ENCODE measurements at places on chromosomes 6 and 20.

- DNase-seq: no peak
These were observed 360.7 kb upstream of the ZFP64 start for GRCh38 chr20:52552181-52552872.

DNA sequence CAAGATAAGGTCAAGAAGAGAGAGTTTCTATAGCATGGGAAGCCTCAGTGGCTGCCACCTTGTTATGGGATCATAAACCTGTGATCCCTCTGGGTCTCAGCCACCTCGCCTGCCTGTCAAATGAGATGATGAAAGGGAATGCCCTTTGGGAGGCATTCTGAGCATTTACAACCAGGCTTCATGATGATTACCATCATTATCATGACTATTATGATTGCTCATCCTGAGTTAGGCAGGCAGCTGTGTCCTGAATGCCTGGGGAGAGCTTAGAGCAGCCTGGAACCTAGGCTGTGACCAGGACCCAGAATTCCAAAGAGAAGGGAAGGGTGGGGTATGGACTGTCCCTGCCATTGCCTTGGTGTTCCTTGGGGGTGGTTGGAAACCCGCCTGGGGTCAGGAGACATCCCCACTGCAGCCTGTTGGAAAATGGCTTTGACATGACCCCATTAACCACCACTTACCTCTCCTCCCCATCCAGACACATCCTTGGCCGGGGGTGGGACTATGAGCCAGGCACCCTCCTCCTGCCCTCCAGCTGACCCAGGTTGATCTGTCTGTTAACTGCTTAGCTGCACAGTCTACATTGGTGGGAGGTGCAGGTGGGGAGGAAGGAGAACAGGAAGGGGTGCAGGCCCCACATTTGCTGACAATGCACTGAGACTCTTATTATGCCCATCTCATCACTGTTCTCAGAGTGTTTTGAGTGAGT is 51.9 kb downstream of the LRFN2 start:
- DNase-seq: no peak

DNA sequence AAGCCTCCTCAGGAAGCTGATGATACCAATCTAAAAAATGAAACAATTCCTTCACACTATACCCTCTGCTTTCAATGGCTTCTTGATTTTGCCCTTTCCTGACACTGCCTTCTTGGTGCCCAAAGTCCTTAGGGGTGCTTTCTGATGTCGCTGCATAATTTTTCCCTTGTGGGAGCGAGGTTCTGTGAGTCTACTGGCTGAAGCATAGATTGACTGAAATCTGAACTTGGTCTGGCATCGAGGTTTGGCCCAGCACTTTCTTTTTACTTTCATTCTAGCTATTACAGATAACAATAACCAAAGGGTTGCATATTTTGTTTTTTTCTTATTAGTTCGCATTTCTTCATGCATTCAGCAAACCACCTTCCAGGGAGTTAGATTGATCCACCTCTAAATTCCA is 65.8 kb downstream of the E2F3 start:
- DNase-seq: no peak

DNA sequence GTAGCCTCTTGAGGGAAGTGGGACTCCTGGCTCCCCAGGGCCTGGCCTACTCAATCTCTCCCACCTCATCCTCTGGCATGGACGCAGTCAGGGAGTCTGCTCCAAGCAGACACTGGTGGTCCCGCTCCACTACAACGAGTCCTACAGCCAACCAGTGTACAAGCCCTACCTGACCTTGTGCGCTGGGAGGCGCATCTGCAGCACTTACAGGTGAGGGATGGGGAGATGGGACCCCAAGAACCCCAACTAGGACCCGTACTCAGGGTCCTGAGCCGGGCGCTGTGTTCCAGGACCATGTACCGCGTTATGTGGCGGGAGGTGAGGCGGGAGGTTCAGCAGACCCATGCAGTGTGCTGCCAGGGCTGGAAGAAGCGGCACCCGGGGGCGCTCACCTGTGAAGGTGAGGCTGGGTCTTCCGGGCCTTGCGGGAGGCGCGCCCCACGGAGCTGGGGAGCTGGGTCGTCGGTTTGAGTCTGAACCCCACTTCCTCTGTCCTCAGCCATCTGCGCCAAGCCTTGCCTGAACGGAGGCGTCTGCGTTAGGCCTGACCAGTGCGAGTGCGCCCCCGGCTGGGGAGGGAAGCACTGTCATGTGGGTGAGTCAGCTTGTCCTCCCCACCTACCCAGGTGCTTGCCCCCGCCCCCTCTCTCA is 2.1 kb downstream of the EGFL8 start:
- DNase-seq: no peak

DNA sequence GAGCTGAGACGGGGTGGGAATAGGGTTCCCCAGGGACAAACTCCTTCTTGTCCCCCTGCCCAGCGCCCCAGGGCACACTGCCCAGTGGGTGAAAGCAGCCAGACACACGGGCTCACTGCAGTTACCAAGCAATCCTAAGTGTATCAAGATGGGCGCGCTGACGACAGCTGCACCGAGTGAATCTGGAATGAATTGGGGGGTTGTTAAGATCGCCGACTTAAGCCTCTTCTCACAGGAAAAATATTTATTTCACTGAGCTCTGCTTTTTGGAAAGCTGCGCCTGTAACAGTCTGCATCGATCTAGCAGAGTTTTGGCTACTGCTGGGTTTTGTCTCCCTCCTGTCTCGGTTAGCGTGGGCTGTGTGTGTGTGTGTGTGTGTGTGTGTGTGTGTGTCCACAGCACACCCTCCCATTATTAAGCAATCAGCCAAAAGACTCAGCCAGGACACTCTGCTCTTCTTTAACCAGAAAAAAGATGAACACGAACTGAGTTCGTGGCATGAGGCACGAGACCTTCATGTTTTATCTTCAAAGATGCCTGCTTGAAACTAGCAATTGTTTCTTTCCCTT is 35.9 kb downstream of the RIPOR3 start:
- no peak for DNase-seq

DNA sequence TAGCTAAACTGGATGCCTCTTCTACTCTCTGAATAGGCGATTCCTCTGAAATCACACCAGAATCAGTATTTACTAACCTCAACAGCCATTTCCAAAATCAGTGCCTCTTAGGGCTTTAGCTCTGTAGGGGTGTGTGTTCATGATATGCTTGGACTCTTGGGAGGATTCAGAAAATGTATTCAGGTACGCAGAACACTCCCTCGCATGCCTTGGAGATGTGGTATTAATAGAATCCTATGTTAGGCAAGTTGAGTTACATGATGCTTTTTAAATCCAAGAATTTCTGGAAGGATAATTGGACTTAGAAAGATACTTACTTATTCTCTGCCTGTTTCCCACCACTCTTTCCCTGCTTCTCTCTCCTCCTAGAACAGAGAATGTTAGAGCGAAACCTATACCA is 31.8 kb upstream of the PBOV1 start:
- DNase-seq: no peak

DNA sequence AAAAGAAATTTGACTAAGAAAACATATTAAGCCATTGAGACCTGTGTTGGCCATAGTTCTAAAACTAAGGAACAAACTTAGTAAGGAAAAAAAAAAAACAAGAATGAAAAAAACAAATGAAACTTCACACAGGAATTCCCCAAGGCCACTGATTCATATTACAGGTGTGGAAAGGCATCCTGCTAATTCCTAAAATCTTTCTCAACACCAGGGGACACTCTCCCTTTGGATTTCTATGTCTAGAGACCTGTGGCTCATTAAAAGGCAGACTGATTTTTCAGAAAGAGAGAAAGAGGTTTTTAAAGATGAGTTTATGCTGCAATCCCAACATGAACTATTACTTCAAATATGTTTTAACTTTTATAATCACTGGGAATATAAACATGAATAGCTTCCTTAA is at the start of gene OR12D1:
TSS of gene OR12D1 (plus strand) at position 341 of the 400 bp plus-strand sequence.
- DNase-seq: no peak

DNA sequence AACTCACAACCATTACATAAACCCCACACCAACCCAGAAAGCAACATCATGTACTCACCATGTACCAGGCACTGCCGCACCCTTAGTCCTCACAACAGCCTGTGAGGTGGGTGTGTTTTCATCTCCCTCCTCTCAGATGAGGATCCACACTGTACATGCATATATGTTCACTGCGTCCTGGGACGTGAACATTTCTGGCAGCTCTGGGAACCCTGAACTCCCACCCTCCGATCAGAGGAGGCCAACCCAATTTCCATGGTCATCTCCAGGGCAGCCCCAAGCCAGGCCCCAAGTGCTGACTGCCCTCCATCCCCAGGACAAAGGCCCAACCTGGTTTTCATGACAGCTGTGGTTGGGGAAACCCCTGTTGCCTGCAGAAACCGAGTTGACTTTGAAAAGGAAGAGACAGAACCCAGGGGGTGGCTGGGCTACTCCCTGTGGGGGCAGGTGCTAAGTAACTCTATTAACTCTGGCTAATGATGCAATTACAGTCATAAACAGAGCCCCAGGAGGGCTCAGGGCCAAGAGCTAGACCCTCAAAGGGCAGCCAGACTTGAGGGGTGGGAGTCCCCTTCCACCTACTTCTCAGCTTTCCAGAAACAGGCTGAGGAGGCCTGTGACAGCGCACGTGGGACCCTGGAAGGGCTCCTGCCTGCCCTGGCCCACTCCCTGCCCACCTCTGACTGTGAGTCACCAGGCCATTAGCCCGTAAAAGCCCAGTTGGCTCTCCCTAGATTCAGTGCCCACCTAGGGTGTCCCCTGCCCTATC is 2.6 kb downstream of the TFEB start:
- DNase-seq: no peak

DNA sequence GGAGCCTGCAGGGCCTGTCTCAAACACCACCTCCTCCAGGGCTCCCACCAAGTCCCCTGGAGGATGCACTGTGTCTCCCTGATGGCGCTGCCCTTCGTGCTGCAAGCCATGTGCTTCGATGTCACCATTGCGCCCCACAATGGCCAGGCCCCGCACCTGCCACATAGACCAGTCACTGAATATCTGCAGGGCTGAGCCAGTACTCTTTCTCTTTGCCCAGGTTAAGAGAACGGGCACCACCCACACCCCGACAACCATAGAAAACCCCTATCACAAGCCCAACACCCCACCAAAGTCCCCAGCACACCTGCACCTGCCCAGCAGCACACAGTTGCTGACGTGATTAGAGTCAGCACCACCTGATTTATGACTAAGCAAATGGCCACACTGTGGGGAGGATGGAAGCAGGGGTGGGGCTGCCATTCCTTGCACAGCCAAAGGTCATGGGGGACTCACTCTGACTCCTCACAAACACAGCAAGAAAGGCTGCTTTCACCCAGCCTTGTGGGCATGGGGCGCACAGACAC is 104.3 kb downstream of the SLC23A2 start:
- no peak for DNase-seq

All from astrocyte of the cerebellum (primary cell).